ENCODE measurements at places on chromosomes 16 and 17.

- no peak for DNase-seq
Observed at GRCh38 chr16:30559690-30560089, 1.5 kb upstream of the ZNF764 start.

GRCh38 chr17:45753645-45754225 lies 30.4 kb upstream of the CRHR1 start:
- no peak for DNase-seq

GRCh38 chr17:21164620-21165019 lies 37.9 kb downstream of the DHRS7B start:
- no peak for DNase-seq

- no peak for DNase-seq
Observed at GRCh38 chr17:7806587-7806986, 27.4 kb upstream of the KDM6B start.

DNA sequence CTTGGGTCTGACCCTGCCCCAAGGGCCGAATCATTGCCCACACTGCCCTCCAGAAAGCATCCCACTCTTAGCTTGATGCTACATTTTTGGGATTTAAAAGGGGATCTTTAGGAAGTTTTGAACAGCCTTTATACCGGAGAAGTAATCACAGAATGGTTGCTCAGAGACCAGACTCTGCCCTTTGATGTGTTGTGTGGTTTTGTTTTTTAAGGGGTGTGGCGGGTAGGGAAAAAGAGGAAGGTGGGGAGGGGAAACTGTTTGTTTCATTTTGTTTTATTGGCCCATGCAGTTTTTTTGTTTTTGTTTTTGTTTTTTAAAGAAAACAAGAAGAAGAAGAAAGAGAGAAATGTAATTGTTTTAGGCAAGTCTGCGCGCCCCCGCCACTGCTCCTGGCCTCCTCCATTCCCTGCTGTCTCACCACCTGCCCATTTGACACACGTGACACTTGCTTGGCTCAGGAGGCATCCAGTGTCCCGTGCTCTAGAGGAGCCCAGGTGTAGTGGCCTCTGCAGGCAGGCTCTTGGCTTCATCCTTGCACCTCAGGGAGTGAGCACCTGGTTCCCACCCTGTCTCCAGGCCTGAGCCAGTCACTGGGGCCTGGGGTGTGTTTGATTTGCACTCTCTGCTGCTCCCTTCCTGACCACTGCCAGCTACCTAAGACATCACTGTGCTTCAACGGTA lies 35.7 kb downstream of the GNAO1 start:
- no peak for DNase-seq

GRCh38 chr16:56783344-56783743 lies 53.4 kb downstream of the NUP93 start:
- DNase-seq = no peak

DNA sequence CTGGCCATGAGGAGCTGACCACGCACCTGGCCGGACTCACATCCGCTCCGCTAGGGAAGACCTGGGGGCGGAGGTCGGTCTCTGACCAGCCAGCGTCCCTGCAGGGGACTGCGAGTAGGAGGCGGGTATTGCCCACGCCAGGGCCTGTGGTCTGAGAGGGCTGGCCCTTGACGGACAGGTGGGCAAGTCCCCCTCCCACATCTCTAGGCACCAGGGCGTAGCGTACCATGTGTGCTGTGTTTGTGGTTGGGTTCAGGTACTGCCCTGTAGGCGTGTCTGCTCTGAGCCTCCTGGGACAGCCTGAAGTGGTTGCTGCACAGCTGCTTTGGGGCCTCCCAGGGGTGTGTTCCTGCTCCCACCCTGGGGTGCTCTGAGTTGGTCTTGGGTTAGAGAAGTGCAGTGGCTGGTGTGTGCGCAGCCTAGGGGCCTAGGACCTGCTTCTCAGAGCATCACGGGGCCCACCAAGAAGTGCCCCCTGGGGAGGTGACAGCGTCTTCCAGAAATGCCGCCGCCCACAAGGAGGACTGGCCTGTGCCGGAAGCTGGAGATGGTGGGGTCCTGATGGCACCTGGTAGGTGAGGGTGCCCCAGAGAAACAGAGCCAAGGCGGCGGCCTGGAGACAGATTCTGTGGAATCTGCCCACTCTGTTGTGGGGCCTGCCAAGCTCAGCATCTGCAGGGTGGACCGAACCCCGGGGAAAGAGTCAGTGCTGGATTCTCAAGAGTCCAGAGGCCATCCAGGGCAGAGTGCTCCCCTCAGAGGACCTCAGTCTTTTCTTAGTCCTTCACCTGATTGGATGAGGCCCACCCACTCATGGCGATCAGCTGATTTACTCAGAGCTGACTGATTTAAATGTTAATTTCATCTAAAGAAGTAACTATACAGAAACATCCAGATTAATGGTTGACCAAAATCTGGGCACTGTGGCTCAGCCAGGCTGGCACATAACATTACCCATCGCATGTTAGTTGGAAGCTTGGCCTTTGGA lies 48.3 kb downstream of the WDR45B start:
- DNase-seq = no peak

DNA sequence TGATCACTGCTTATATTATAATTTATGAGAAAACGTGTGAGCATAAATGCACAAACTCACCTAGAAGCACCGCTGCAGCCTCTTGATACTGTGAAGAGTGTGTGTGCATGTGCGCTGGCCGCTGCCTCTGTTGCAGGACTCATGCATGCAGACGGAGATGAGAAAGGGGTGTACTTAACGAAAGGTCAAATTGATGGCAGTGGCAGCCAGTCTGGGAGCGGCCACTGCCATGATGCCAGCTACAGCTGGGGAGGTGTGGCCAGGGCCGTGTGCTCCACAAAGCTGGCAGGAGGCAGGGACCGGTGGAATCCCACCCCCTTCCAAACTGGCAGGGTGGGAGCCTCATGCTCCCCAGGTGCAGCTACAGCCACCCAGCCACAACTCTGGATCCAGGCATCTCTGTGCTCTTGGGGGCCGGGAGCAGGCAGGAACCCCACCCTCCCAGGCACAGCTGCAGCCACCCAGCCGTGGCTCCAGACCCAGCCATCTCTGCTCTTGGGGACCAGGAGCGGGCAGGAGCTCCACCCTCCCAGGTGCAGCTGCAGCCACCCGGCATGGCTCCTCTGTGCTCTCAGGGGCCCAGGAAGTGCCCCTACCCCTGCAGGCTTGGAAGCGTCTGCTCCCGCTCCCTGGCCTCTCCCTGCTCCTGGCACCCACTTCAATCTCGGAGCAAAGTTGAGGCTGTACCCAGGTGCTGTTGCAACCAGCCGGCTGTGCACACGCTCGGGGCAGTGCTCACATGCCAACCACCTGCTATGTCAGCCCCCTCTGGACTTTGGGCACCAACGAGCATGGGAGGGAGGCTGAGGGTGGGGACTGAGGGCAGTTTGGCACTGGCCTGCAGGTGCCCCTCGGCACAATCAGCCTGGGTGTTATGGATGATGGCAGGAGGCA lies 77.5 kb upstream of the CHMP6 start:
- DNase-seq = no peak

DNA sequence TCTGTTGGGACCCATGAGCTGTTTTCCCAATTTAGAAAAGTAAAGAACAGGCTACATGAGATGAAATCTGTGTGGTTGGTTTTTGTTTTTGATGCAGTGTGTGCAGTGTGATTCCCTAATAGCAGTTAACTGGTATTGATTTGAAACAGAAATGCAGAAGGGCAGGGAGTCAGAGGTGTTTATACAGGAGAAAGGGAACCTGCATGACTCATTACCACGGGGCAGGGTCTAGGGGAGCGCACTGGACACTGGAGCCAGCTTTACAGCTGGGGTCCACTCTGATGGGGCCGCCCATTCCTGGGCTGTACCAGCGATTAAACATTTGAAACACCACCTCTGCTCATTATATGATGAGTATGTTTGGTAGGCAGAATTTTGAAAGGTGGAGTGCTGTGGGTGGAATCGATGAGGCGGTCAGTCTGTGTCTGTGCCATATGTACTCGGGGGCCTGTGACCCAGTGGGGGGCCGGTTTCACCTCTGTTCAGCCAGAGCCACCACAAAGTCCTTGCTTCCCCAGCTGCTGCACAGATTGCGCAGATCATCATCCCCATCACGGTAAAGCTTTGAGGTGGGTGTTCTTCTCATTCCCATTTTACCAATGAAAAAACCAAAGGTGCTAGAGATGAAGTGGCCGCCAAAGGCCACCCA lies 142.5 kb downstream of the CMIP start:
- no peak for DNase-seq

GRCh38 chr16:15874745-15875314 lies 13.6 kb downstream of the CEP20 start:
- DNase-seq = no peak

DNA sequence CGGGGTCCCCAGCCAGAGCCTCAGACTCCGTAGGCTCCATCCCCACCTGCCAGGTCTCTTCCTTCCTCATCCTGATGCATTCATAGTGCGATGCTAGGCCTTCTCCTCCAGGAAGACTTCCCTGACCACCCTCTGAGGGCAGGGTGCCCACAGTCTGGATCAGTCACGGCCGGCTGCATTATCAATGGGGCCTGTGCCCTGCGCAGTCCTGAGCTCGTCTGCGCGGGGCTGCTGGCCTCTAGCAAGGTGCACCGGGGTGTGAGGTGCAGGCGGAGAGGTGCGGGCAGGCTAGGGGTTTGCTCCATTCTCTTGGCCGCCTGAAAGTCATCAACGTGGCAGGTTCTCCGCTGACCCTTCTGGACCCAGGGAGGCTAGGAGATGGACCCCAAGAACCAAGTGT lies 56.9 kb upstream of the ACSF3 start:
- no peak for DNase-seq

DNA sequence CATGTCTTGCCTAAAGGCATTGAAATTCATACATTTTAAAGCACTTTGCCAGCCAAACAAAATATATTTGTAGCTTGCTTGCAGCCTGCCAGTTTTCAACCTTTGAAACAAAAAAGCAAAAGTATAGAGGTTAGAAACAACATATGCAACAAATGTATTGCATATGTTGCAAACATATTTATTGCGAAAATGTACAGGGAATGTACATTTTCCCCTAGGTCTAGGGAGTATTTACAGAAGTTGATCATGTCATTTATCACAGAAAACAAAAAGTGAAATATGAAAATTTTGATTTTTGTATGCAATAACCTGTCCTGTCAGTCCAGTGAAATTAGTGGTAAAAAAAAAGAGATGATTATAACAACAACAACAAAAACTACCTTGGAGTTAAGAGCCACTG lies 171.5 kb downstream of the SPECC1 start:
- no peak for DNase-seq

DNA sequence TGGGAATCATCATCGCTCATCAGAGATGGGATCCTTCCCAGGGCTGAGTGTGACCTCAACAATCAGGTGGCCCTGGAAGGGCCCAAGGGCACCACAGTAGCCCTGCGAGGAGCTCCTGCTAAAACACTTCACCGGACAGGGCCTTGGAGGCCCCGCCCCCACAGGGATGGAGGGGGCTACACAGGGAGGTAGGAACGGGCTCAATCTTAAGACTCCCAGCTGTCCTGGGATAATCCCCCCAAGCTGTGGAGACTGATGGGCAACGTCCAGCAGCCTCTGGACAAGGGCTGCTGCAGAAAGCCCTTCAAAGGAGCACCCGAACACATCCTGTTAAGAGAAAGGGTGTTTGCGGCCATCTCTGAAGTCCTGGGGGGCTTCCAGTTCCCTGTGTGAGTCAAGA lies 60.4 kb downstream of the ZNF423 start:
- no peak for DNase-seq

- DNase-seq = no peak
Observed at GRCh38 chr17:49779156-49779738, 9.2 kb upstream of the KAT7 start.

DNA sequence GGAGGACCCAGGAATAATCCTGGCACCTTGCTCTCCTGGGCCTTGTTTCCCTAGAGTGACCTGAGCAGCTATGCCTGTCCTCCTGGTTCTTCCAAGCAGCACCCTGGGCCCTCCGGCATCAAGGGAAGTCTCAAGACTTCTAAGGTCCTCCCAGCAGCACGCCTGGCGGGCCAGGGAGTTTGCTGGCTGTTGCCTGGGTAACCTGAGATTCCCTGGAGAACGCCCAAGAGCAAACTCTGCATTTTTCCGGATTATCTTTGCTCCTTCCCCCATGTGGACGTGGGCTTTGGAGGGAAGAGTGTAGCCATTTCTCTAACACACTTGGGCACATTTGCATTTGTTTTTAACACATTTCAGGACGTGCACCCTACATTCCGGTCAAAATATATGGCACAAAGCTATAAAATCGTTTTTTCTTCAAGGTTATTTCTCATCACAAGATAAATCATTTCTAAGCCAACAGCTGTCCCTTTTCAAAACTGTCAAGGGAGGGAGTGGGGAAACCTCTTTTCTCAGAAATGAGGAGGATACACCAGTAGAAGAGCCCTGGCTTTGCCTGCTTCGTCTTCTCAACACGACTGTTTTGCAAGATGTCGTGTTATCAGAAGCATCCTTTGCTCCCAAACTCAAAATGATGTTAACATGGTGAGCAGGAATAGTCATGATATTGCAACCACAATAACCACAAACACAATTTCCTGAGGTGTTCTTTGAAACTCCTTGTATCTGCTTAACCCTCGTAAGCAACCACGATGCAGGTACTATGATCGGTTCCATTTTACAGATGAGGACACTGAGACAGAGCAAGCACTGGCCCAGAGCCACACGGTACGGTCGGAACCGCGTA lies 116.5 kb downstream of the ADCY9 start:
- DNase-seq = no peak

DNA sequence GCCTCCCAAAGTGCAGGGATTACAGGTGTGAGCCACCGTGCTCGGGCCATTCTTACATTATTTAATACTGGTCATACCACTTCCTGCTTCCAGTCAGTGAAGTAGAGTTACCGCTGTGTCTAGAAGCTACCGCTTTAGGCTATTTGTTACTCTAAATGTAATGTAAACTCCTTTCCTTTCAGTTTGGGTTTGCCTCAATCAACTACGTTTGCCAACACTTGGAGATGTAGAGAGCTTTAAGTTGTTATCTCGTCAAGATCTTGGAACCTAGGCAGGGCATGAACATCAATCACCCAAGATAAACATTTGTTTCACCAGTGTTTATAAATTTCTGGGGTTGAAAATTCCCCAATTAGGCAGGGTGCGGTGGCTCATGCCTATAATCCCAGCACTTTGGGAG lies 275.9 kb downstream of the STX8 start:
- no peak for DNase-seq
